Mesothelial cell of epicardium (in vitro differentiated cells): ENCODE measurements at places on chromosomes 5 and 9. TPM values are rescaled to one million over a fixed set of nuclear protein-coding genes. Genes with fewer than 3 reads are reported as not detected.

CARD9 gene
- total RNA-seq, result 3.6 to 4.9 TPM (median 4.0 TPM) in 3 replicates

KIF24 gene
- 3.5 to 3.9 TPM (median 3.5 TPM) in 3 replicates for total RNA-seq

AJM1 gene
- 3.1 to 3.8 TPM (median 3.6 TPM) in 3 replicates for total RNA-seq

SPINK7 gene
- total RNA-seq, result not detected in 3 replicates

SPRY4 gene
- 21.3 to 21.5 TPM (median 21.4 TPM) in 3 replicates for total RNA-seq

KIF20A gene
- 24.4 to 27.0 TPM (median 26.8 TPM) in 3 replicates for total RNA-seq

ADRB2 gene
- total RNA-seq, result 0.42 to 0.52 TPM (median 0.51 TPM) in 3 replicates

ENHO gene
- 0.96 to 1.1 TPM (median 1.0 TPM) in 3 replicates for total RNA-seq

PGM5 gene
- 8.5 to 9.8 TPM (median 8.5 TPM) in 3 replicates for total RNA-seq

LRRC14B gene
- 0.22 to 0.27 TPM in 2 of 3 replicates, not detected in the other for total RNA-seq

HSPA9 gene
- 157 to 165 TPM (median 160 TPM) in 3 replicates for total RNA-seq

PCDHB16 gene
- total RNA-seq, result 23.5 to 24.6 TPM (median 24.4 TPM) in 3 replicates

GRAMD2B gene
- total RNA-seq, result 12.0 to 15.0 TPM (median 14.0 TPM) in 3 replicates

DYNC2I2 gene
- 35.2 to 38.3 TPM (median 37.2 TPM) in 3 replicates for total RNA-seq

RNF183 gene
- 0.16 to 0.53 TPM (median 0.29 TPM) in 3 replicates for total RNA-seq

DNA sequence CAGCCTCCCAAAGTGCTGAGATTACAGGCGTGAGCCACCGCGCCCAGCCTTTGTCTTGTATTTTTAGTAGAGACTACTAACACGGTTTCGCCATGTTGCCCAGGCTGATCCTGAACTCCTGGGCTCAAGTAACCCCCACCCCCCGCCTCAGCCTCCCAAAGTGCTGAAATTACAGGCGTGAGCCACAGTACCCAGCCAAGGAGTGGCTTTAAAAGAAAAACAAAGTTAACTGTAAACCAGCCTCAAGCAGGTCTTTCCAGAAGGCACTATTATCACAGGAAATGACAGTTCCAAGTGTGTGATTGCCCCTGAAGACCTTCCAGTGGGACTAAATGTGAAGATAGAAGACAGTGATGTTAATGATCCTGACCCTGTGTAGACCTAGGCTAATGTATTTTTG is 31.1 kb downstream of the SIL1 start:
- no peak overlapping the region for H3K4me3 ChIP-seq
- H3K27me3 ChIP-seq, result no peaks in the 10 kb centered on the region
- peaks cover 40% of the 10 kb centered on the region for H3K4me1 ChIP-seq
- H3K36me3 ChIP-seq, result peaks cover 5% of the 10 kb centered on the region
- no peak for DNase-seq

- no peak overlapping the region for H3K27ac ChIP-seq
- H3K36me3 ChIP-seq, result no peaks in the 10 kb centered on the region
- DNase-seq, result no peak
Observed at GRCh38 chr5:102770803-102771202, 15.7 kb downstream of the PAM start.

- no peak overlapping the region for H3K4me3 ChIP-seq
- H3K27me3 ChIP-seq, result peaks cover 29% of the 10 kb centered on the region
- H3K36me3 ChIP-seq, result no peaks in the 10 kb centered on the region
- no peak overlapping the region for H3K27ac ChIP-seq
- no peaks in the 10 kb centered on the region for H3K4me1 ChIP-seq
Observed at GRCh38 chr5:180950291-180950949, 38.2 kb upstream of the BTNL3 start.

- no peaks in the 10 kb centered on the region for H3K4me1 ChIP-seq
- no peaks in the 10 kb centered on the region for H3K36me3 ChIP-seq
- no peak overlapping the region for H3K27ac ChIP-seq
- no peak overlapping the region for H3K4me3 ChIP-seq
- H3K27me3 ChIP-seq, result peaks cover 16% of the 10 kb centered on the region
- no peak for DNase-seq
Observed at GRCh38 chr5:169869066-169869465, 111.2 kb downstream of the INSYN2B start.

DNA sequence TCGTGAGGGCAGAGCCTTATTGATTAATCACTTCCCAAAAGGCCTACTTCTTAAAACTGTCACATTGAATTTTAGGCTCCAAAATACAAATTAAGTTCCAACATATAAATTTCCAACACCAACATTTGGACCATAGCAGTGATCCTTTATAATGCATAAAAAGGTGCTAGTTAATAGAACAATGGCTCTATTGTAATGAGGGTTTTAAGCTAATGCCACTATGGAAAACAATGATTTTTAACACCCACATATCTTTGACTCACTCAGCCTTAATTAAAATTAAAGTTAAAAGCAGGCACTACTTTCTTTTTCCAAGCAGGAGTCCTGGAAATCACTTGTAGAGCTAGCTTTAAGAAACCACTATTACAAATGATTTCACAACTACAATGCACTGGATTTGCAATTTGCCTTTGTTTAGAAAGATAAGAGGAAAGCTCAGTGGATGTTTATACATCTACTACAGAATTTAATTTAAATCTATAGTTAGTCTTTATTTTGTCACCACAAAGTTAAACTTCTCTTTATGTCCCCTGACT is 41.8 kb downstream of the DPYSL3 start:
- H3K4me3 ChIP-seq, result no peak overlapping the region
- no peaks in the 10 kb centered on the region for H3K27me3 ChIP-seq
- H3K4me1 ChIP-seq, result peaks cover 18% of the 10 kb centered on the region

DNA sequence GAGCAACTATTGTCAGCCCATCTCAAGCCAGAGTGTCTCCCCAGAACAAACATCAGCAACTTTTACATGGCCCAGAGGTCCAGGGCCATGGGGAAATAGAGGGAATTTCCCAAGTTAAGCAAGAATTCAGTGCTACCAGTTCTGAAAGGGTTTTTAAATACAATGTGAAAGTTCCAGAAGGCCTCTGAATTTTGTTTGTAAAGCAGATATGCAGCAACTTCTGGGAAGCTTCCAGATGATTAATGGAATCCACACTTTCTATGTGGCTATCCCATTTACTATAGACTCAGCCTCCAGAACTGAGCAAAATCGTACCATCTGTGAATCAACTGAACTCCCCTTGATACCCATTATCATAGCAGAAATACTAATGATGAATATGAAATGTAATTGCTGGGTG is 93.8 kb downstream of the FEM1C start:
- no peaks in the 10 kb centered on the region for H3K36me3 ChIP-seq
- H3K4me3 ChIP-seq, result no peak overlapping the region
- DNase-seq, result no peak
- H3K27me3 ChIP-seq, result no peaks in the 10 kb centered on the region

- no peak overlapping the region for H3K27ac ChIP-seq
- H3K27me3 ChIP-seq, result no peaks in the 10 kb centered on the region
- peaks cover 11% of the 10 kb centered on the region for H3K4me1 ChIP-seq
- no peaks in the 10 kb centered on the region for H3K36me3 ChIP-seq
- no peak for DNase-seq
Observed at GRCh38 chr5:72478684-72479083, 28.5 kb downstream of the ZNF366 start.

GRCh38 chr5:18285257-18285656 is 651.0 kb downstream of the TAF11L14 start:
- H3K27me3 ChIP-seq, result peaks cover 2% of the 10 kb centered on the region
- H3K36me3 ChIP-seq, result no peaks in the 10 kb centered on the region
- H3K4me1 ChIP-seq, result no peaks in the 10 kb centered on the region
- H3K27ac ChIP-seq, result no peak overlapping the region
- no peak overlapping the region for H3K4me3 ChIP-seq
- DNase-seq, result no peak

DNA sequence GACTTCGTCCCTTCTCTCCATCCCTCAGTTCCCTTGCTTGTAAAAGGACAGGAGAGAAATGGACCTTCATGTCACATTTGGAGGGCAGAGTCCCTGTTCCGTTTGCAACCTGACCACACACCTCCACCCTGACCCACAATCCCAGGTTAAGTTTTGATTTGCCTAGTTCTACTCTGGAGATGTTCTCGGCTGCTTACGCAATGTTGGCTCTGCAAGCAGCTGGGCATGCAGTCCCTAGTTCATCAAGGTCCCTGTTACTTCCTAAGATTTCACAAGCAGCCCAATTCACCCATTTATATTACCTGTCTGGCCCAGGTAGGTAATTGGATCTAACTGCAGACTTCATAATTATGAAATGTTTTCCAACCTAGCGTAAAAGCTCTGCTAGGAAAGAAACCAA is 28.8 kb downstream of the SLIT3 start:
- H3K27me3 ChIP-seq, result no peaks in the 10 kb centered on the region
- no peaks in the 10 kb centered on the region for H3K36me3 ChIP-seq
- H3K4me1 ChIP-seq, result peaks cover 6% of the 10 kb centered on the region
- DNase-seq, result no peak
- H3K27ac ChIP-seq, result no peak overlapping the region
- H3K4me3 ChIP-seq, result no peak overlapping the region

GRCh38 chr5:123482258-123482657 is 29.7 kb upstream of the CSNK1G3 start:
- no peaks in the 10 kb centered on the region for H3K27me3 ChIP-seq
- H3K4me1 ChIP-seq, result no peaks in the 10 kb centered on the region
- no peak overlapping the region for H3K27ac ChIP-seq
- H3K4me3 ChIP-seq, result no peak overlapping the region

GRCh38 chr5:95281226-95281625 is 3.7 kb downstream of the MCTP1 start:
- no peak for DNase-seq
- no peak overlapping the region for H3K4me3 ChIP-seq
- H3K27ac ChIP-seq, result no peak overlapping the region
- H3K27me3 ChIP-seq, result peaks cover 43% of the 10 kb centered on the region
- peaks cover 29% of the 10 kb centered on the region for H3K4me1 ChIP-seq
- no peaks in the 10 kb centered on the region for H3K36me3 ChIP-seq

GRCh38 chr9:70479880-70480291 is 65.4 kb upstream of the KLF9 start:
- peak overlapping the region; percentile 95 for H3K27ac ChIP-seq
- no peak for DNase-seq
- H3K4me1 ChIP-seq, result peaks cover 38% of the 10 kb centered on the region
- H3K4me3 ChIP-seq, result peak overlapping the region; percentile 37
- no peaks in the 10 kb centered on the region for H3K36me3 ChIP-seq

GRCh38 chr5:75192804-75193203 is 43.9 kb downstream of the ANKRD31 start:
- DNase-seq, result no peak
- H3K4me1 ChIP-seq, result peaks cover 6% of the 10 kb centered on the region
- H3K4me3 ChIP-seq, result no peak overlapping the region
- no peaks in the 10 kb centered on the region for H3K36me3 ChIP-seq

GRCh38 chr5:6404129-6404528 is 25.8 kb upstream of the MED10 start:
- H3K27ac ChIP-seq, result no peak overlapping the region
- H3K4me3 ChIP-seq, result no peak overlapping the region
- no peak for DNase-seq
- peaks cover 66% of the 10 kb centered on the region for H3K27me3 ChIP-seq
- no peaks in the 10 kb centered on the region for H3K4me1 ChIP-seq
- H3K36me3 ChIP-seq, result no peaks in the 10 kb centered on the region

GRCh38 chr5:179055436-179055835 is 4.7 kb upstream of the ZNF354C start:
- no peaks in the 10 kb centered on the region for H3K27me3 ChIP-seq
- no peak overlapping the region for H3K4me3 ChIP-seq
- H3K36me3 ChIP-seq, result peaks cover 7% of the 10 kb centered on the region
- no peaks in the 10 kb centered on the region for H3K4me1 ChIP-seq
- peak overlapping the region; percentile 57 for H3K27ac ChIP-seq

GRCh38 chr5:135135530-135136226 is 101.7 kb upstream of the PITX1 start:
- DNase-seq, result no peak
- H3K4me3 ChIP-seq, result no peak overlapping the region
- no peak overlapping the region for H3K27ac ChIP-seq
- H3K36me3 ChIP-seq, result no peaks in the 10 kb centered on the region

GRCh38 chr5:76537073-76537543 is 86.1 kb downstream of the F2RL2 start:
- peaks cover 12% of the 10 kb centered on the region for H3K4me1 ChIP-seq
- peaks cover 13% of the 10 kb centered on the region for H3K27me3 ChIP-seq
- DNase-seq, result no peak
- H3K4me3 ChIP-seq, result no peak overlapping the region
- no peak overlapping the region for H3K27ac ChIP-seq
- no peaks in the 10 kb centered on the region for H3K36me3 ChIP-seq

DNA sequence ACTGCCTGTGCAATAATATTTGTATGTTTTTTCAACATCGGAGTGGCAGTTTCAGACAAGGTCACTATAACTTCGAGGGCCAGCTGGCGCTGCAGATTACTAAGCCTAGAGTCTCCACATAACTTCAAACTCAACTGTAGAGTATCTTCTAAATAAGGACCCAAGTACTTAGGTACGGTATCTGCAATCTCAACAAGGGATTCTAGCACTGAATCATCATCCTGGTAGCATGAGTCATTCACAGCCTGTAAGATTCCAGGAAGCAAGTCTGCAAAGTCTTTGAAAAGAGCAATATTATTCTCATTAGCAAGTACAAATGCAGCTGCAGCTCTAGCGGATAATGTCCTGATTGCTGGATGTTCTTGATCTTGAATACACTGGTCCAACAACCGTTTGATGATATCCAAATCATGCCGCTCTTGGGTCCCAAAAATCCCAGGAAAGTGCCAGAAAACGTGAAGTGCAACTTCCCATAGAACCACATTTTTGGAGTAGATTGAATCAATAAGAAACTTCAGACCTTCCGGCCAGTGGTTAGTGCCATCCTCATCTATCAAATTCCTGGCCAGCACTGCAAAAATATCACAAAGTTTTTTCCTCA is 654 bp downstream of the RANBP6 start:
- H3K4me3 ChIP-seq, result peak overlapping the region; percentile 97
- H3K36me3 ChIP-seq, result peaks cover 24% of the 10 kb centered on the region
- peaks cover 40% of the 10 kb centered on the region for H3K4me1 ChIP-seq
- DNase-seq, result no peak

GRCh38 chr9:133930046-133930681 is 62.0 kb downstream of the VAV2 start:
- H3K27me3 ChIP-seq, result no peaks in the 10 kb centered on the region
- no peak overlapping the region for H3K4me3 ChIP-seq
- peaks cover 8% of the 10 kb centered on the region for H3K4me1 ChIP-seq
- no peak for DNase-seq

DNA sequence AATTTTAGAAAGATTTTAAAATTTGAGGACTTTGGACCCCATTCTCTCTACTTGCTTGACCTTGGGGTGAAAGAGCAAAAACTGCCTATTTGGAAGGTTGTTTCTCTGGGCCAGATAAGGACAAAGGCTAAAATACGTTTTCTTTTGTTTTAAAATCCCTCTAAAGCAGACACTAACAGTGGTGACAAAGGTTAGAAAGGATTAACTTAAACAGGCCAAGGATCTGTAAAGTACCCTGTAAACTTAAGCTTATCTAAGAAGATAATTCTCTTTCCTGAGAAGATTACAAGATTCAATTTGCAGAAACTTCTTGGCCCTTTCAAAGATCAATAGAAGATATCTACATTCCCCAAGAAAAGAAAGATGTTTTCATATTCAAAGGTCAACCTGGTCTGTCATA is 12.1 kb downstream of the TRPM6 start:
- no peak overlapping the region for H3K27ac ChIP-seq
- H3K36me3 ChIP-seq, result no peaks in the 10 kb centered on the region
- no peaks in the 10 kb centered on the region for H3K27me3 ChIP-seq

- no peaks in the 10 kb centered on the region for H3K4me1 ChIP-seq
- no peak for DNase-seq
- peaks cover 6% of the 10 kb centered on the region for H3K36me3 ChIP-seq
- H3K27ac ChIP-seq, result no peak overlapping the region
Observed at GRCh38 chr5:53503562-53504218, 23.3 kb downstream of the FST start.
